ENCODE measurements at places on chromosomes 6 and 20.

- no peak for DNase-seq
Measured at GRCh38 chr6:48031711-48032110, 79.3 kb downstream of the PTCHD4 start.

- no peak for DNase-seq
Measured at GRCh38 chr20:56409956-56410355, 2.1 kb upstream of the CASS4 start.

DNA sequence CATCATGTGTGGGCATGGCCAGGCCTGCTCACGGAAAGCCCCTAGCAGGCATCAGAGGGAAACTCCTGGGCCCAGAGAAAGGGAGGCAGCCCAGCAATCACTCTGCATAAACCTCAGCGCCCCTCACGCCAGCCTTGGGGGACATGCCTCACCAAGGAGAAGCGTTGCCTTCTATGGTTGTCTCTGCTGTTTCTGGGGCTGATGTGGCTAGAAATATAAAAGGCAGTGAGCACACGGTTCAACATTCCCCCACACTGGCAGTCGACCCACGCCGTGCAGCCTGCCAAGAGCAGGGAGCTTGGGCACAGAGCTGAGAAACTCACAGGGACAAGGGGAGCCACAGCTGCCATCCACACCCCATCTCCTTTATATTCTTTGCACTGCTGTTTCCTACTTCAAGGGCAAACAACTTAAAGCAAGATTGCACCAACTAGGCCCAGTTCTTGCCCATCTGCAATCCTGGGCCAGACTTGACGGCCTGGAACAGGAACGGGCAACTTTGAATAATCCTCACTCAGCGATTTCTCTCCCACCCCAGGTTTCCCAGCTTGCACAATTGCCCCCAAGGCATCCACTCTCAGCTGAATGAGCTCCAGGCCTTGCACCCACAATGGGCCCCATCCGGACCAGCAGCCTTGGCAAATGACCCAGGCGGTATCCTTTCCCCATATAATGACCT is 35.5 kb upstream of the FOXC1 start:
- DNase-seq = no peak

DNA sequence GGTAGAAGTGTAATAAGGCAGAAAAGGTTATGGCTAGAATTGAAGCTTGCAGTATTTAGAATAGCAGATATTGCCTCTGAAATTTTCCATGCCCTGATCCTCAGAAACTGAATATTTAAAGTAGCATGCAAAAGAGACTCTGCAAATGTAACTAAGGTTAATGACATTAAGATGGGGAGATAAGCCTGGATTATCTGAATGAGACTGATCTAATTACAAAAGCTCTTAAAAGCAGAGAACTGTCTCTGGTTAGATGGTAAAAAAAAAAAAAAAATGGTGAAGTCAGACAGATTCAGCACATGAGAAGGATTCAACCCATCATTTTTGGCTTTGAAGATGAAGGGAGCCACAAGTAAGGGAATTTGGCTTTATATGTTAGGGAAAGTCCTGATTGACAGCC is 503.7 kb upstream of the IRAK1BP1 start:
- DNase-seq = no peak

All from naive thymus-derived CD4-positive, alpha-beta T cell (primary cell).